ENCODE measurements at places on chromosomes 2 and 18.

DNA sequence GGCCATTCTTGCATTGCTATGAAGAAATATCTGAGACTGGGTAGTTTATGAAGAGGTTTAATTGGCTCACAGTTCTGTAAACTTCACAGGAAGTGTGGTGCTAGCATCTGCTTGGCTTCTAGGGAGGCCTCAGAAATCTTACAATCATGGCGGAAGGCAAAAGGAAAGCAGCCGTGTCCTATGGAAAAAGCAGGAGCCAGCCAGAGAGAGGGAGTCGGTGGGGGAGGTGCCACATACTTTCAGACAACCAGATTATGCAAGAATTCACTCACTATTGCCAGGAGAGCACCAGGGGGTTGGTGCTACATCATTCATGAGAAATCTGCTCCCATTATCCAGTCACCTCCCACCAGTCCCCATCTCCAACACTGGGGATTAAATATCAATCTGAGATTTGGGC lies 64.1 kb downstream of the CPS1 start:
- no peak for DNase-seq

GRCh38 chr2:193668557-193669323 lies 1474.0 kb upstream of the TMEFF2 start:
- no peak for DNase-seq

DNA sequence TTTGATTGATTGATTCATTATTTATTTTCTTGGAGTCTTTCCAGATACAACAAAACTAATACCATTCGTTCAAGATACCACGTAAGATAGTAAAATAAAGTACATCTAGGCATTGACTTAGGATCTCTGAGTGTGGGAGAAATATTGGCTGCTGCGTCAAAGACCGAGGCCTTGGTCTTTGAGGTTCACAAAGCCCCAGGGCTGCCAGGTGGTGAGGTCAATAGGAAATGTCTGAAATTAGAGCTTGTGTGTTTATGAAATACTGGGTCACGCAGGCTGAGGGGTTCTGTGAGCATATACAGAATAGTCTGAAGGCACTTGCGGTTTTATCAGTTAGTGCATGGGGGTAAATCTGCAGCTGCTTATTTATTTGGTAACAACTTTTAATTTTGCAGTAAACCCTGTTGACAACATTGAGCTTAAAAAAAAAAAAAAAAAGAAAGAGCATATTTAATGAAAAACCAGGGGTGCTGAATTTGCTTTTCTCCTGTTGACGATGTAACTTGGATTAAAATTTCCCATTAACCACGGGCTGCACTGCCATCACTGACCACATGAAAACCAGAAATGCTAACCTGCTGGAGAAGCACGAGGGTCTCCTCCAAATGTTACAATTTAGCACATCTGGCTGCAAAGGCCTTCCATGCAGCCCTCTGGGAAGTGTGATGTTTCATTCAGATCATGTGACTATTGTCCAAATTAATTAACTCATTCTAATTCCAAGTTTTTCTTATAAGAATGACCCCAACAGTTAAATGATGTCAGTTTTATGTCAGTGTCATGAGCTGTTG lies 27.1 kb upstream of the SERPINB12 start:
- DNase-seq = no peak

DNA sequence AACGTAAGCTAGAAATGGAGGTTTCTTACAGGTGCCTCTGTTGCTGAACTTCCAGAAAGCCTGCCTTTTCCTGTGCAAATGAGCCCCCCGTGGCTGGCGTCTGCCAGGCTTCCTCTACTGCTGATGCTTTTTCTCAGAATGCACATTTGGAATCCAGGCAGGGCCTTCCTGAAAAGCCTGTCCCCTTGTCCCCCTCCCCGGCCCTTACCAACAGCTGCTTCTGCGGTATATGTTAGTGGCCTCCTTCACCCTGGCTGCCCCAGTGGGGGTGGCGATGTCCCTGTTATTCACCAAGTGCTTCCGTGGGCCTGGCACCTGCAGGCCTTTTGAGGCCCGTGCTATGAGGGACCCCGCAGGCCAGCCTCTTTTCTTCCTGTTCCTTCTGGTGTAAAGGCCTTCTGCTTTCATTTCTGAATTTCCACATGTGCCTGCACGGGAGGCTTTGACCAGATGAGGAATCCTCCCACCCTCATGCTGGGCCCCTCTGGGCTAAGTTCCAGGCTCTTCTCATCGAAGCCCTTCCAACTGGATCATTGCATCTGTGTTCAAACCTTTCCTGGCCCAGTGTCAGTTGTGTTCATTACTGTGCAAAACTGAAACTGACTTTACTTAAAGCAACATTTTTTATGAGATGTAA lies 10.4 kb downstream of the CNDP2 start:
- no peak for DNase-seq
